ENCODE measurements at places on chromosomes 1 and 21.

DNA sequence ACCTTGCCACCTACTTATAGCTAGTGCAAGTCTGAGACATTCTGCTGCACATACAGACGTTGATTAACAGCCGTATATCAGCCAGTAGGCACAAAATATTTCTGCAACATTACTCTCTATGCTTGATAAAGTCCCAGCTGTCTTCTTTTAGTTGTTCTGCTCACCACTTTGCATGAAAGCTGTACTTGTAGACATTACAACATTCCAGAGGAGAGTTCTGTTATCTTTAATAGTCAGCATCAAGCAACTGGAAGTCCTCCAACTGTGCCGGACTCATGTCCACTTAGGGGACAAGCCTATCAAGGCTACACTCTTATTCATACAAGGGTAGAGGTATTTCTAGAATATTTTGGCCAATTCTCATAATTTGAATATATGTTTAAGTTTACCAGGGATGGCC is 50.0 kb downstream of the CACHD1 start:
- H3K36me3 ChIP-seq = no peaks in the 10 kb centered on the region
- no peak overlapping the region for H3K4me3 ChIP-seq
- no peaks in the 10 kb centered on the region for H3K27me3 ChIP-seq

GRCh38 chr1:224639426-224639975 is 23.4 kb downstream of the CNIH3 start:
- H3K4me3 ChIP-seq = peak overlapping the region; percentile 2
- H3K36me3 ChIP-seq = peaks cover 39% of the 10 kb centered on the region
- H3K27ac ChIP-seq = peak overlapping the region; percentile 60
- H3K27me3 ChIP-seq = peaks cover 1% of the 10 kb centered on the region

DNA sequence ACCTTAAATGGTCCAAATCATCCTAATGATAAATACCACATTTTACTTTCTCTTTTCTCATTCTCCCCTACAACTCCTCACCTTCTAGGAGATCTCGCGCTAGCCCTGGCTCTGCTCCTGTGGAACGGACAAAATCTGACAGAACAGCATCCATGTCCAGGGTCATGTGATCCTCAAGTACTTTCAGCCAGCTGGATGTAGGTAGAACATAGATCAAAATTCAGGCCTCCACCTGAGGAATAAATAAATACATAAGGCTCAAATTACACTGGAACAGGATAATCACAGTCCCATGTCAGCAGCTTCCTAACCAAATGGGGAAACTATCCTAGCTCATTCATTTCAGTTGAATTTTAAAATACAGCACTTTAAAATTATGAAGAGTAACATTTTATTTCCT is 33.2 kb downstream of the OTUD7B start:
- no peak overlapping the region for H3K4me3 ChIP-seq
- H3K27me3 ChIP-seq = no peaks in the 10 kb centered on the region
- no peak for DNase-seq
- peaks cover 32% of the 10 kb centered on the region for H3K4me1 ChIP-seq

- no peak for DNase-seq
- H3K27me3 ChIP-seq = no peaks in the 10 kb centered on the region
- H3K4me3 ChIP-seq = no peak overlapping the region
Observed at GRCh38 chr1:197896301-197896700, 6.1 kb upstream of the C1orf53 start.

DNA sequence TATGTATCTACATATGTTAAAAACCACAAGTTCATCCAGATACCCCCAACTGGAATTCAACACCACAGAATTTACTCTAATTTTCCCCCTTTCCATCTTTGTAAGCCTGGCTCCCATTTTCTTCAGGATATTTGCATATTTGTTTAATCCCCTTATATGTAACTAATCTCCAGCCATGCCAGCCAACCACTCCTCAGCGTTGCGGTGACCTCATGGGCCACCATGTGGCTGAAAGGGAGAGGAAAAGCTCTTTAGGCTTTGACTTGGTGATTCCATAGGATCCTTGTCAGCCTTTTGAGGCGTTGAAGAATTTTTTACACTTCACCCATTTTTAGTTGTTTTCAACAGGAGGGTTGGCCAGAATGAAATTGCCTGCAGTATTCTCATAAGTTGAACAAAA is 10.0 kb downstream of the CLDN19 start:
- no peaks in the 10 kb centered on the region for H3K36me3 ChIP-seq
- DNase-seq = no peak
- H3K4me3 ChIP-seq = no peak overlapping the region
- H3K4me1 ChIP-seq = no peaks in the 10 kb centered on the region
- H3K27ac ChIP-seq = no peak overlapping the region

DNA sequence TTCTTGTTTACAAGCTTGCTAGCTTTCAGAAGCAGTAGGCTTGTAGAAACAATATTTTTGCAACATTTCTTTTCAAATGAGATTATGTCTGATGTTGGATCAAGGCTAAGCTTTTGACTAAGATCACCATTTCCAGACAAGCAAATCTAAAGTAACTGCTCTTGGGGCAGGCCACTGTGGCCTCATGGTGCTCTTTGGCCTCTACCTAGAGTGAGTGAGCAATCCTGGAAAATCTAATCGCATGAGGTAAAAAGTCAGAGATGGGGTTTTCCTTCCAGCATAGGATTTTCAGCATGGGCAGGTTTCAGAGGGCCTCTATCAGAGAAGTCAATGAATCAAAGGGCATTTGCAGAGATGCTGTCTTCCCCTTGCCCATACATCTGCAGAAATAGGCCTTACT is 331.9 kb downstream of the OMA1 start:
- no peaks in the 10 kb centered on the region for H3K4me1 ChIP-seq
- DNase-seq = no peak
- H3K27me3 ChIP-seq = no peaks in the 10 kb centered on the region
- H3K36me3 ChIP-seq = no peaks in the 10 kb centered on the region
- H3K27ac ChIP-seq = no peak overlapping the region
- no peak overlapping the region for H3K4me3 ChIP-seq

GRCh38 chr1:71693581-71693980 is 588.8 kb downstream of the NEGR1 start:
- H3K4me3 ChIP-seq = no peak overlapping the region
- DNase-seq = no peak
- no peaks in the 10 kb centered on the region for H3K27me3 ChIP-seq
- no peaks in the 10 kb centered on the region for H3K36me3 ChIP-seq

DNA sequence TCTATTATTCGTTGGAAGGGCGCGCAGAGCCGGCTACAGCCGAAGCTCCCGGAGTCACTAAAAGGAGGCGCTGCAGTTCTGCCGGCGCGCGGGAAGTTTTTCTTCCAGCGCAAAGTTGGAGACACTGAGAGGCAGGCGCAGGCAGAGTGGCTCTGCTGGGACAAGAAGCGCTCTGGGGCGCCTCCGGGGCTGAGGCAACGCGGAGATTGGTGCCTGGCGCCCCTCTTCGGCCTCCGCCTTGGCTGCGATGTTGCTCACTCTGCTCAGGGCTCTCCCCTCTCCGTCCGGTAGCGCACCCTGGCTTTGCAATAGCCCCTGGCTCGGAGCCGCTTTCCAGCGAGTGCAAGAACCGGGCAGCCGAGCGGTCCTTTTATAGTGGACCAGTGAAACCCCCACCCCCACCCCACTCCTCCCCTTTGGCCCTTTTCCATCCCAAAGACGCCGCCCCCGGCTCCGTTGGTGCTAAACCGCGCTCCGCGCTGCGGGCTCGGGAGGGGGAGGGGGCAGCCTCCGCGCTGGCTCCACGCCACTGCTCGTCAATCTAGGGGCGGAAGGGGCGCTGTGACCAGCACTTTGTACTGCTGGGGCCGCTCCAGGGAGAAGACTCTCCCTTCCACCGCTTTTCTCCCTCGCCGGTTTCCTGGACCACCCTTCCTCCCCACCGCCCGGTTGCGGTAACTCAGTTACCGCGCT is at the start of gene ADAMTS1:
ADAMTS1 (minus strand) TSS at position 344 of the 693 bp plus-strand sequence. CDS start 455 bp downstream, outside the sequence.
- peaks cover 43% of the 10 kb centered on the region for H3K4me1 ChIP-seq
- peak within 1 kb of the TSS; percentile 94 for H3K27ac ChIP-seq
- peak; percentile 94 for DNase-seq
- H3K4me3 ChIP-seq = peak within 1 kb of the TSS; percentile 94
- peaks cover 23% of the 10 kb centered on the region for H3K27me3 ChIP-seq

- DNase-seq = no peak
- peaks cover 14% of the 10 kb centered on the region for H3K4me1 ChIP-seq
- no peak overlapping the region for H3K4me3 ChIP-seq
- no peaks in the 10 kb centered on the region for H3K27me3 ChIP-seq
- H3K36me3 ChIP-seq = no peaks in the 10 kb centered on the region
- no peak overlapping the region for H3K27ac ChIP-seq
Observed at GRCh38 chr1:247833601-247834000, 8.1 kb downstream of the OR11L1 start.

- peaks cover 14% of the 10 kb centered on the region for H3K36me3 ChIP-seq
- no peak for DNase-seq
- peak overlapping the region; percentile 67 for H3K27ac ChIP-seq
- H3K4me3 ChIP-seq = 0 out of 2 replicates have a peak overlapping the region, but pooled peaks have one; percentile 6
- peaks cover 62% of the 10 kb centered on the region for H3K4me1 ChIP-seq
Observed at GRCh38 chr1:171221665-171222591, 26.4 kb upstream of the FMO1 start.

DNA sequence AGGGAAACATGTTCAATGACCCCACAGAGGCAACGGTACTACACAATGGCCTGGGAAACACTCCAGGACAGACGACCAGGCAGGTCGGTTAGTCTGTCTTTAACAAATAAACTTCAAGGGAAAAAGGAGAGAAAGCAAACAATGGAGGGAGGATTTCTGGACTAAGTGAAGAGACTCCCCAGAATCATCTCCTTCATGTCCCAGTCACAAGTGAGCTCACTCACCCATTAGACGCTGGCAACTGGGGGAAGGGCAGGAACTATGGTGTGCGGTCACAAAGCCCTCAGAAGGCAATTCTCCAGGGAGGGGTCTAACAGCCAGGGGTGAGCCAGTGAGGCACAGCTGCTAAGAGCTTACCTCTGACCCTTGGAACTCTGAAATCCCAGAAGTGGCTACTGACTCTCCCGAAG is 55.7 kb upstream of the NADK start:
- no peaks in the 10 kb centered on the region for H3K27me3 ChIP-seq
- H3K36me3 ChIP-seq = peaks cover 32% of the 10 kb centered on the region

DNA sequence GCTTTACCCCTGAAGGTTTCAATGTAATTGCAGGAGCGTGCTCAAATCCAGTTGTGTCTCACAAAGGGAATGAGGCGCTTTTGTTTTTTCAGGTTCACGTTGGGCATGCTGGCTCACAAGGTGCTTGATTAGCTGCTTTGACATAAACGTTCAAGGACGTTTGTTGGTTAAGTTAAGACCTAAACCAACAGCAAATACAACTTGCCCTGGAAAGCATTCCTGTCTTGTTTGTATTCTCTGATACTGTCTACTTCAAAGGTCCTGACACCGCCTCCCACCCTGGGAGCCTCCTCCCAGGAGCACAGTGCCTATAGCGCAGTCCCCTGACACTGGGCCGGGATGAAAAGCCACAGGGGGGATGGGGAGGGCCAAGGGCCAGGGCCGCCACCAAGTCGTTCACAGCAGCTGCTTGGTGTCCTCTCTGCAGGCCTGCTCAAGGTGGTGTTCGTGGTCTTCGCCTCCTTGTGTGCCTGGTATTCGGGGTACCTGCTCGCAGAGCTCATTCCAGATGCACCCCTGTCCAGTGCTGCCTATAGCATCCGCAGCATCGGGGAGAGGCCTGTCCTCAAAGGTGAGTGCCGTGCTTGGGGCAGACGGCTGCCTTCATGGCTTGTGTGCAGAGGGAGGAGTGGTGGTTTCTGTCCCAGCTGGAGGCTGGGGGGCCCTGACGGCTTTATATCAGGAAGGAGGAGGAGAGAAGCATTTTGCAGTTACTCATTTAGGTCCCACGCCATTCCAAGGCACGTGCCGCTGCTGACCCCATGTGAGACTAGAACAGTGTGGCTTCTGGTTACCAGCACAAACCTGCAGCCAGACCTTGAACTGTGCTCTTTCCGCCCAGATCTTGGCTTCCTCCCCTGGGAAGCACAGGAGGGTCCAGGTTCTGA is 6.1 kb downstream of the FAM3B start:
- no peaks in the 10 kb centered on the region for H3K4me1 ChIP-seq
- peaks cover 9% of the 10 kb centered on the region for H3K27me3 ChIP-seq
- no peak overlapping the region for H3K4me3 ChIP-seq

DNA sequence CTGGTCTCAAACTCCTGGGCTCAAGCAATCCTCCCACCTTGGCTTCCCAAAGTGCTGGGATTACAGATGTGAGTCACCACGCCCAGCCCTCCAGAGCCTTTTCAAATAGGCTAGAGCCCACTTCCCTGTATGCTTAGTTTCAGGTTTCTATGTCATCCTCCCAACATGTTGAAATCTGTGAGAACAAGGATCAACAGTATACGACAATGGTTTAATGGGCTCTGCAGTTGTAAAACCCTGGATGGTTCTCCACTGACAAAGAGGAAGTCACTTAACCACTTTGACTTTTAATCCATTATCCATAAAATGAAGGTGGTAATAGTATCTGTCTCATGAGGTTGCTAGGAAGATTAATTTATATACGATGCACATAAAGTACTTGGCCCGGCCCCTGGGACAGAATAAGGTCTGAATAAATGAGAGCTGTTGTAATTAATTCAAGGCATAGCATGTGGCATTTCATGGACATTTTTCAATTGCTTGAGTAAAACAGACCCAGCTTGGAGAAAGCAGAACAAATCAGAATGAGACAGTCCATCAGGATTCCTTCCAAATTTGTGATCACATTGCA is 113.9 kb upstream of the ZNF648 start:
- DNase-seq = no peak
- peaks cover 7% of the 10 kb centered on the region for H3K27me3 ChIP-seq
- H3K4me3 ChIP-seq = no peak overlapping the region
- no peak overlapping the region for H3K27ac ChIP-seq

GRCh38 chr1:40657046-40657445 is 8.4 kb downstream of the RIMS3 start:
- no peak overlapping the region for H3K27ac ChIP-seq
- no peak for DNase-seq
- no peaks in the 10 kb centered on the region for H3K36me3 ChIP-seq
- no peaks in the 10 kb centered on the region for H3K4me1 ChIP-seq
- H3K27me3 ChIP-seq = peaks cover 30% of the 10 kb centered on the region

- H3K27me3 ChIP-seq = no peaks in the 10 kb centered on the region
- DNase-seq = no peak
- no peak overlapping the region for H3K27ac ChIP-seq
- peaks cover 12% of the 10 kb centered on the region for H3K36me3 ChIP-seq
- no peak overlapping the region for H3K4me3 ChIP-seq
Observed at GRCh38 chr1:246683521-246683920, 40.7 kb upstream of the SCCPDH start.

DNA sequence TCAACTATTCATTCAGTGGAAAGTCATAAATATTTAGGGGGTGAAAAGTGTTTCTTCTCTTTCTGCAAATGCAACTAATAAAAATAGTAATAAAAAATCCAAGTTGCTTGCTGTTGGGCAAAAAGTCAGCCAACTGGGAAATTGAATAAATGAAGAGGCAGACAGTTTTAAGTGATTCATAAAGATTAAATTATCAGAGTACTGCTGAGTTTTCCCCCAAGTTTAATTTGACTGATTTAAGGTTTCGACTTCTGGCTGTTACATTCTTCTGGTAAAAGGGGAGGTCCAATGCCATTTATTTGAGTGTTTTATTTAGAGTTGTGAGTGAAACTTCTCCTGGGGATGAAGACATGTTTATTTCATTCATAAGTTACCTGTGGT is 125.5 kb downstream of the NTPCR start:
- H3K36me3 ChIP-seq = no peaks in the 10 kb centered on the region
- peaks cover 1% of the 10 kb centered on the region for H3K27me3 ChIP-seq
- no peak overlapping the region for H3K27ac ChIP-seq
